Esophagus muscularis mucosa (tissue), 4 donors: ENCODE measurements at places on chromosomes 11 and 22. TPM values are rescaled to one million over a fixed set of nuclear protein-coding genes. Genes with fewer than 3 reads are reported as not detected.

DNA sequence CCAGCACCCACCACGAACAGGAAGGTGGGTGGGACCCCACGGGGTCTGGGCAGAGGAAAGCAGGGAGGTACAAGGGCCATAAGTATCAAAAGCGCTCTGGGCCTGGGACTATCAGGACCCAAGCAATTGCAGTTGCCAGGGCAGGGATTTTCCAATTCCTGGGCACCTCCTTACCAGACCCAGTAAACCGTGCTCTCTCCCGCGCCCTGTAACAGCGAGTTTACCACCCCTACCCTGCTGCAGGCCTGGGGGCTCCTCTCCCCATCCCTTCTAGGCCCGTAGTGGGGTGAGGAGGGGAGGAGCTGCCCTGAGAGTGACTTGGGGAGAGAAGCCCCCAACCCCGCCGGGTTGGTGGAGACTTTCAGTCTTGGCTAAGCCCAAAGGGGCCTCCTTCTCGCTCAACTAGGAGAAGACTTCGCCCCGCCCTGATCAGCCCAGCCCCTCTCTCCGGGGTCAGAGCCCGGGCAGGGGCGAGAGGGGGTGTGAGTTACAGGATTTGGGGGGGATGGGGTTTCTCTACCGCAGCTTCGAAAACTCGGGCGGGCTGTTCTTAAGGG is 5.4 kb downstream of the PAX6 start:
- H3K27me3 ChIP-seq = peaks cover 99% of the 10 kb centered on the region
- H3K4me3 ChIP-seq = no peak overlapping the region
- H3K4me1 ChIP-seq = peaks cover 25% of the 10 kb centered on the region
- H3K27ac ChIP-seq = no peak overlapping the region

- no peaks in the 10 kb centered on the region for H3K36me3 ChIP-seq
- peak overlapping the region; percentile 33 for H3K4me3 ChIP-seq
- peak overlapping the region; percentile 85 for H3K27ac ChIP-seq
- H3K4me1 ChIP-seq = peaks cover 58% of the 10 kb centered on the region
- H3K27me3 ChIP-seq = no peaks in the 10 kb centered on the region
These were observed 78.4 kb downstream of the CDKN1C start for GRCh38 chr11:2807025-2807681.

The FOLR2 gene
- total RNA-seq = 78.7 TPM

- peaks cover 14% of the 10 kb centered on the region for H3K4me1 ChIP-seq
- H3K27me3 ChIP-seq = no peaks in the 10 kb centered on the region
- H3K4me3 ChIP-seq = no peak overlapping the region
- H3K36me3 ChIP-seq = peaks cover 89% of the 10 kb centered on the region
- no peak overlapping the region for H3K27ac ChIP-seq
These were observed 12.0 kb downstream of the PLCB3 start for GRCh38 chr11:64263021-64263946.
